SW 1271 (cell line): ENCODE measurements at places on chromosomes 4 and X.

GRCh38 chrX:13994536-13995080, 35.1 kb downstream of the GEMIN8 start:
- DNase-seq: no peak

GRCh38 chrX:46559062-46559461, 13.8 kb upstream of the ZNF674 start:
- DNase-seq: no peak

GRCh38 chr4:76968937-76969336, 19.4 kb downstream of the SEPTIN11 start:
- DNase-seq: no peak

GRCh38 chrX:19332983-19333382, 10.7 kb upstream of the PDHA1 start:
- no peak for DNase-seq

DNA sequence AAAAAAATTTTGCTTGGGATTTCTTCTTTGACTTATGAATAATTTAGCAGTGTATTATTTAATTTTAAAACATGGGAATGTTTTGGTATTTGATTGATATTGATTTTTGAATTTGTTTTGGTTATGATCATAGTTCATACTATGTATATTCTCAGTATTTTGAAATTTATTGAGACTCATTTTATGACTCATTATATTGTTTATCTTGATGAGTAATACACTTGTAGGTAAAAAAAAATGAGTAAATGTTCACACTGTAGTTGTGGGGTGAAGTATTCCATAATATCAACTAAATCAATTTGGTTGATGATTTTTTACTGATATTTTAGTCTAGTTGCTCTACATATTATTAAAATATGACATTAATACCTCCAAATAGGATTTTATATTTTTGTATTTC, 1142.2 kb downstream of the ADGRL3 start:
- DNase-seq: no peak

GRCh38 chr4:156396534-156396933, 442.9 kb upstream of the CTSO start:
- DNase-seq: no peak
